HepG2 (cell line): ENCODE measurements at places on chromosomes 1 and 21. TPM values are rescaled to one million over a fixed set of nuclear protein-coding genes. Genes with fewer than 3 reads are reported as not detected.
A peak's percentile ranks its signal among the peaks of the same experiment; 100 is the strongest.

- no peaks in the 10 kb centered on the region for H3K36me3 ChIP-seq
- DNase-seq, result no peak
- no peaks in the 10 kb centered on the region for H3K4me1 ChIP-seq
- no peak overlapping the region for H3K4me3 ChIP-seq
Observed at GRCh38 chr1:70071601-70072000, 133.8 kb downstream of the LRRC40 start.

DNA sequence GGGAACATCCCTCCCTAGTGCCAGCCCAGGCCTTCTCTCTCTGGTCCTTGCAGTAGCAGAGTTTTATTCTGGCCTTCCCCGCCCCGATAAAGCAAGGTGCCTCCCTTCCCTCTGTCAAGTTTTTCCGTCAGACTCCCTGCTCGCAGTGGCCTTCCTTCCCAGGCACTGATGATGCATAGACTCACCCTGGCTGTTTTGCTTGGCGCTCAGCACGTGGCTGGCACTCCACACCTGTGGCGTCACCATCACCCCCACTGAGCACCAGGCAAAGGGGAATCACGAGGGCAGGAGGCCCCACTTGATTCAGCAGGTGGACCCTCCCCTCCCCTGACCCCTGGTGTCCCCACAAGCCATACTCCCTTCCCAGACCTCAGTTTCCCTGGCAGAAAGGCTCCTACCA is 7.4 kb downstream of the SLC26A9 start:
- DNase-seq, result no peak
- peaks cover 38% of the 10 kb centered on the region; the same call in 2 of the 3 replicates for H3K27me3 ChIP-seq
- no peak overlapping the region for H3K27ac ChIP-seq

DNA sequence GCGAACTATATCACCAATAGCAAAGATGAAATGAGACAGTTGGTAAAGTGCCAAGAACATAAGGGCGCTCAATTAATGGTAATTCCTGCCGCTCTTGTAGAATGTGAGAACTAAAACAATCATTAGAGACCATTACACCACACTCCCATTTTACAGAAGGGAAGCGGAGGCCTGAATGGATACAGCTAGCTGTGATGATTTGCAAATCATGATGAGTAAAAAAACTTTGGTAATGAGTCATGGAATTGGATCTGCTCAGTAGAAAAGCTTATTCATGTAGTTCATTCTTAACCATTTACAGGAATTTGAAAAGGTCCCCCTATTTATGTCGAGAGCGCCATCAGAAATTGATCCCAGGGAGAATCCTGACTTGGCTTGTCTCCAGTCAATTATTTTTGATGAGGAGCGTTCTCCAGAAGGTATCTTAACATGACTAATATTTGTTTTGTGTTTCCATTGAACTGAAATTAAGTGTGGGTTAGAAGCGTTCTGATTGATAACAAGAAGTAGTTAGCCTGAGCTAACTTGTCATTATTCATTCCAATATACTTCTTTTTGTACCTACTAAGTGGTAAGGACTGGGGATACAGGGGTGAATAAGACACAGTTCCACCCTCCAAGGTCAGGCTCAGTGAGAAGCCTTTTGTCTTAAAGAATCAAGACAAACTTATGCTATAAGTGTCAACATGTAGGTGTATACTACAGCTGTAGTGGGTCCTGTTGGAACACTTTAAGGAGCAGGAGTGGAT is 812 bp downstream of the TTC4 start:
- H3K27me3 ChIP-seq, result peaks cover 7% of the 10 kb centered on the region; the same call in 1 of the 3 replicates
- H3K4me3 ChIP-seq, result peak overlapping the region; percentile 88
- H3K36me3 ChIP-seq, result peaks cover 17% of the 10 kb centered on the region

- 0 out of 3 replicates have a peak, but pooled peaks cover 6% of the 10 kb centered on the region for H3K27me3 ChIP-seq
- no peaks in the 10 kb centered on the region for H3K36me3 ChIP-seq
- no peak overlapping the region for H3K4me3 ChIP-seq
- H3K4me1 ChIP-seq, result no peaks in the 10 kb centered on the region
- DNase-seq, result no peak
- no peak overlapping the region for H3K27ac ChIP-seq
Observed at GRCh38 chr1:29516063-29516820, 279.9 kb downstream of the PTPRU start.

GRCh38 chr1:193726722-193727121 is 540.3 kb upstream of the B3GALT2 start:
- no peaks in the 10 kb centered on the region for H3K4me1 ChIP-seq
- H3K36me3 ChIP-seq, result no peaks in the 10 kb centered on the region
- no peak for DNase-seq
- no peaks in the 10 kb centered on the region for H3K27me3 ChIP-seq
- H3K4me3 ChIP-seq, result no peak overlapping the region

- no peak overlapping the region for H3K27ac ChIP-seq
- H3K27me3 ChIP-seq, result no peaks in the 10 kb centered on the region; the same call in 1 of the 2 replicates
- 0 out of 2 replicates have a peak, but pooled peaks cover 4% of the 10 kb centered on the region for H3K4me1 ChIP-seq
- H3K36me3 ChIP-seq, result no peaks in the 10 kb centered on the region
Observed at GRCh38 chr1:248792342-248792741, 33.4 kb downstream of the SH3BP5L start.

DNA sequence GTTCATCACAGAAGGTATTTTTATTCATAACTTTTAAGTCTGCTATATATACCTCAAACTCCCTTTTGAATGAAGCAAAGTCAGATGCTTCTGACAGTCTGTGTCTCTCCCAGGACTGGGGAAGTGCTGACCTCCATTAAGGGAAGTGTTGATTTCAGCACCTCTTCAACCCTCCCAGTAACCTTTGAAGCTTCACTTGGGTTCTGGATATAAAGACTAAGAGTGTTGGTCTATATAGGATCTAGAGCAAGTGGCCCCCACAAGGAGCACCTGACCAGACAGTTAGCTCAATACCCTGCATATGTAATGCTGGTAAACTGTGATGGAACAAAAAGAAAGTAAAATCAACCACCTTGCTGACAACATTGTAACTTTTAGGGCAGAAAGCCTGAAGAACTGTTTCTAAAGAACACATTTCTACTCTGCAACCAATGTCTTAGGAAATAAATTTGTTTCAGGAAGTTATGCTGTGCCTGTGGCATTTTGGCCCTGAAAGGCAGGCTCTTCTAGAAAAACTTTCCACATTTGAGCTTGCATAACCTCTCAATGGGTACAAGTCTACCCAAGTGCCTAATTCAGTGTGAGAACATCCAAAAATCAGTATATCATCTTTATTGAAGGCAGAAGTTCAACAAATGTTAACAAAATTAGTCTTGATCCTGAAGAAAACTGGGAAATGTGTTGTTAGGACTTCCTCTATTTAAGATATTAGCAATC is 865 bp upstream of the PTPN22 start:
- no peak overlapping the region for H3K4me3 ChIP-seq
- H3K4me1 ChIP-seq, result no peaks in the 10 kb centered on the region
- no peaks in the 10 kb centered on the region for H3K36me3 ChIP-seq
- H3K27ac ChIP-seq, result no peak overlapping the region
- H3K27me3 ChIP-seq, result no peaks in the 10 kb centered on the region; the same call in 1 of the 2 replicates

Gene CELA3B
- total RNA-seq, result not detected in 2 replicates

Gene GPR89B
- 4.1 and 12.2 TPM in 2 replicates for total RNA-seq
